ENCODE measurements at places on chromosomes 5 and 9. TPM values are rescaled to one million over a fixed set of nuclear protein-coding genes. Genes with fewer than 3 reads are reported as not detected.

GRCh38 chr9:98765256-98765655 is 31.1 kb downstream of the ANKS6 start:
- DNase-seq: no peak

TPPP gene
- total RNA-seq: 4.1 TPM

GRCh38 chr5:169695919-169696490 is 58.9 kb downstream of the DOCK2 start:
- DNase-seq: no peak

GRCh38 chr5:125175348-125176004 is 429.0 kb upstream of the ZNF608 start:
- DNase-seq: no peak

- DNase-seq: no peak
These were observed 127.7 kb upstream of the PIK3R1 start for GRCh38 chr5:68087866-68088265.

CDH10 gene
- not detected for total RNA-seq

C9orf50 gene
- total RNA-seq: not detected

GRCh38 chr5:67880876-67881275 is 334.7 kb upstream of the PIK3R1 start:
- DNase-seq: no peak

- DNase-seq: no peak
These were observed 226.0 kb upstream of the ATP10B start for GRCh38 chr5:161077936-161078545.

DNA sequence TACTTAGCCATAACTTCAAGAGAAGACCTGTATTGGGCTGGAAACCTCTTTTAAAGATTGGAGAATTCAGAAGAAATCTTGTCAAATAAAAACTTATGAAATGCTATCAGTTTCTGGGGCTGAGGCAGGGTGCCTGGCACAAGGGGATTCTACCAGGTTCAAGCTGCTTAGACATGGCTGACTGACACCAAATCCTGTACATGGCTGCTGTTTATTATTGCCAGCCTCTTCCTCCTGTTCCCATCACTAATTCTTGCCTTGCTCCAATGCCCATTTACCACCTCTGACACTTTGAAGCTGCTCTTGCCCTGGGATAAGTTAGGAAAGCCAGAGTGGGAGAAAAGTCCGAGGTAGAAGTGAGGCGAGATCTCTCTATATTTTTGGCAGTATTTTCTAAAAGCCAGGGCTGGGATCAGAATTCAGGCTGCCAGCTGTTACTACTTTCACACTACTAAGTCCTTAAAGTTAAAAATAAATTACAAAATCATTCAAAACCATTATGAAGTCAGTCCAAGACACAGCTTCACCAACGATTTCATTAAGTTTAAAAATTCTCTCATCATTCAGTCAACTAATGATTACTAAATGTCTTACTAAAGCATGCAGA is 66.3 kb upstream of the TNFAIP8 start:
- DNase-seq: no peak

AQP7 gene
- 30.7 TPM for total RNA-seq

- DNase-seq: no peak
These were observed 61.1 kb downstream of the DPYSL3 start for GRCh38 chr5:147448766-147449165.

TMEM252 gene
- not detected for total RNA-seq

DNA sequence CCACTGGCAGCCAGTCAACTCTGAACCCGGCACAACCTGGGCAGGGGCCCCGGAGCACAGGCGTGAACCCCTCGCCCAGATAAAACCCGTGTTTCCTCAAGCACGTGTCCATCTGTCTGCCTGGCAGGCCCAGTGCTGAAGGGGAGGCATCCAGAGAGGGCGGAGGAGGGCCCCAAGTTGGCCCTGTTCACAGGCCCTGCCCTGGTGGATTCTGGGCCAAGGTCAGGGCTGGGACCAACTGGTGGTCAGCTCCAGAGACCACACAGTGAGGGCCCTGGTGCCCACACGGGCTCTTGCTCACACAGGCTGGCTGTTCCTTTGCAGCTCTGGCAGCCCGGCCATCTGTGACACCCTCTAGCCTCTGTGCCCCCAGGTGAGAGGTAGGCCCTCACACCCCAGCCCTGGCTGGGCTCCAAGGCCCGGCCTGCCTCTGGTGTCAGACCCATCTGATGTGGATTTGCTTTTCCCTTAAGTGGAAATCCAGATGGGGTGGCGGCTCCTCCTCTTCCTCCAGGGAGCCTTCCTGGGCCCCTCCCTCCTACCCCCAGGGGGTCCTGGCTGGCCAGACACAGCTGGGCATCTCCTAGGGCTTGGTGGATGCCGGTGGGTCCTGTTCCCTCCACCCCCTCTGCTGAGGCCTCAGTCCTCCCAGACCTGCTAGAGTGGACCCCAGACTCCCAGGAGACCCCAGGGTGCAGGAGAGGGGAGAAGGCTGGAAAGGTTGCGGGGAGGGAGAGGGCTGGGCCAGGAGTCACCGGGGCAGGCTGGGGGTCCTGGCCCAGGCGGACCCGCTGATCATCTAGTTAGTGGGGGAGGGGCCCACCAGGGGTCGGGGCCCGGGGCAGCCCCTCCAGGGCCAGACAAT is 525 bp upstream of the STPG3 start:
- DNase-seq: no peak

DNA sequence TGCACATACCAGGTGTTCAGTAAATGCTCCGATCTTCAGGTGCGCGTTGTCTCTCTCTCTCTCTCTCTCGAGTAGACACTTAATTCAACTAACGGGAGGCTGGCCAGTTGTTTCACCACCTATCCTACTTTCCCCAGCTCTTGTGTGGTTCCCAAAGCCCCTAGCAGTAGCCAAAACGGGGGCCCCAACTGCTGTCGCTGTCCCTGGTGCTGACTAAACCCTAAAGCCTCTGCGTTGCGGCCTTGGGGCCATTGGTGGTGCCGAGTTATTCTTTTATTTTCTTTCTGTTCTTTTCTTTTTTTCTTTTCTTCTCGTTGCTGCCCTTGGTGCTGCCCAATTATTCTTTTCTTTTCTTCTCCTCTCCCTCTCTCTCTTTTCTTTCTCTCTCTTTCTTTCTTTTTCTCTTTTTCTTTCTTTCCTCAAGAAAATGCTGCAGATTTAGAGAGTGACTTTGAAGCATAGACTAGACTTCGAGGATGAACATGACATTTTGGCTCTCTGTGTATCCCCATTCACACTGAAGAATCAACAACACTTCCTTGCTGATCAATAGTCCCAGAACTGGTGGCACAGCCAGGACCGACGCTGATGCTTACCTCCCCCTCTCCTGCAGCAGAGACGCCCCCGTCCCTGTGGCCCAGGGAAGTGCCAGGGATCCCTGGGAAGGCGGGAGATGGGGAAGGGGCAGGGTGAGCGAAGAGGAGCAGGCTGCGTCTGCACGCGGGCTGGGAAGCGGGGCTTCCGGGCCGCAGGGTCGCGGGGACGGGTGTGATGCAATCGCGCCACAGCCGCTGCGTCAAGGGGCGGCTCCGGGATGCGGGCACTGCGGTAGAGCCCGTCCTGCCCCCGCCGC is at the start of gene FBLL1:
FBLL1 (plus strand) TSS at position 785 of the 853 bp plus-strand sequence. CDS start 200 bp downstream, outside the sequence.
- no peak for DNase-seq

DNA sequence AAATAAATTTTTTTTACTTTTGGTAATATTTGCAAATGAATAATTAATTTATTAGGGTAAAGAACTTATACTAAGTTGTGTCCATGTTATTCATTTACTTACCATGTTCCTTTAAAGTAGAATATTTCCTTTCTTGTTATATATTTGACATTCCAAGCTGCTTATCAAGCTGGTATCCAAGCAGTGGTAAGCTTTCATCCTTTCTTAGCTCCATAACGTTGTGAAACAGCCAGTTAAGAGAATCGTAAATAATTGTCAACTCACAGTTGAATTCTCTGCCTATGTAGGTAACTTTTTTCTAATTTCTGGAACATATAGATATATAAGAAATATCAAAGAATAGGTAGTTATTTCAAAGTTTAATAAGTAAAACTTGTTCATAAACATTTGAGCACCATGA is 36.4 kb downstream of the SLC30A5 start:
- no peak for DNase-seq

NRG2 gene
- 0.81 TPM for total RNA-seq

GRCh38 chr9:37301042-37301853 is 121.2 kb upstream of the GRHPR start:
- no peak for DNase-seq

MVB12B gene
- total RNA-seq: 8.8 TPM

DNA sequence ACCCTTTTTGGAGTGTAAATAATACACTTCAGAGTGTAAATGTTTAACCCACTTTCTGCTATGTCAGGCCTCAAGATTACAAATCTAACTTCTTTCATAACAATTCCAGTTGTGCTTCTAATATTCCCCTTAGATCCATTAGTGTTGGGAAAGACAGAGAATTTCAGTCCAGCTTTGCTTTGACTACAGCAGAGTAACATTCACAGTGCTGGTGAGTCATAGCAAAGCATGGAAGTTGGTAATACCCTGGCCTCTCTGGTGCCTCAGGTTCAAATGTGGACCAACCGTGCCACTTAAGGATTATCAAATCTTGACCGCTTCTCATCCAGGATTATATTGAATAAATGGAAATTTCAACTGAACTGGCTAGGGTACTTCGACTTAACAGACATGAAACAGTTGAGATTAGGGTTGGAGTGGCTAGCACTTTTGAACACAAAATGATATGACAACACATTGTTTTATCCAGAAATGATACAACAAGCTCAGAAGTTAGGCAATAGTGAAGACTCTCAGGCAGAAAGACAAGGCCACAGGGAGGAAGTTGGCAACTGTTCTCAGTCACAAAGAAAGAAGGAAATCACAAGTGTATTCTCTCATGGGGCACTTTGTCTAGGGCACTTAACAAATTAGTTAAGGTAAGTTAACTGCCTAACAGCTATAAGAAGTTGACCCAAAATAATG is 24.4 kb upstream of the RASA1 start:
- DNase-seq: no peak

GRCh38 chr5:6565492-6565891 is 67.4 kb downstream of the NSUN2 start:
- DNase-seq: no peak

DNA sequence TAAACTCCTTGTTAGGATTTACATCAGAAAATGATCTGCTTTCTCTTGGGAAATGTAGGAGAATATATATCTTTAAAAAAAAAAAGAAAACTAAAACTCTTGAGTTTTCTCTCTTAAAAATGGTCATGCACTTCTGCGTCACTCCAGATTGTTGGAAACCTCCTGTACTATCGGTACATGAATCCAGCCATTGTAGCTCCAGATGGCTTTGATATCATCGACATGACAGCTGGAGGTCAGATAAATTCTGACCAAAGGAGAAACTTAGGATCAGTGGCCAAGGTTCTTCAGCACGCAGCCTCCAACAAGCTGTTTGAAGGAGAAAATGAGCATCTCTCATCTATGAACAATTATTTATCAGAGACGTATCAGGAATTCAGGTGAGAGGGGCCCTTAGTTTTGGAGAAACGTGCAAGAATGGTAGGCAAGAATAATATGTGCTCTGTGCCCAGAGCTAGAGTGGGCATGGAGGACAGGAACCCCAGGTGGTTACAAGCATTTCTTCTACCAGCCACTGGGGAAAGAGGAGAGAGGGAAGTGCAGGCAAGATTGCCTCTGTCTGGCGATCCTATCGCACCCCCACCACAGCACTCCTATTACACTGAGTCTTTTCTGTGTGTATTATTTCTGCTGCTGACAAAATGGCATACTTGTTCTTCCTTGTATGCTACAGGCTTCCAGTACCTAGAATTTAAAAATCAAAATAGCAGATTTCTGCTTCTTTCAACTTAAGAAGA is 41.4 kb upstream of the F2R start:
- DNase-seq: no peak

- no peak for DNase-seq
These were observed 612 bp upstream of the ATG10 start for GRCh38 chr5:81971111-81971711.

DNA sequence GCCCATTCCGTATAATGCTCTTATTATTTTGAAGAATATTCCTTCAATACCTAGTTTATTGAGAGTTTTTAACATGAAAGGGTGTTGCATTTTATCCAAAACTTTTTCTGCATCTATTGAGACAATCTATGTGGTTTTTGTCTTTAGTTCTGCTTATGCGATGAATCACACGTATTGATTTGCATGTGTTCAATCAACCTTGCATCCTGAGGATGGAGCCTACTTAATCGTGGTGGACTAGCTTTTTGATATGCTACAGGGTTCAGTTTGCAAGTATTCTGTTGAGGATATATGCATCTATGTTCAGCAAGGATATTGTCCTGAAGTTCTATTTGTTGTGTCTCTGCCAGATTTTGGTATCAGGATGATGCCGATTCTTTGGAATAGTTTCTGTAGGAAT is 1070.3 kb upstream of the CDH18 start:
- DNase-seq: no peak

DNA sequence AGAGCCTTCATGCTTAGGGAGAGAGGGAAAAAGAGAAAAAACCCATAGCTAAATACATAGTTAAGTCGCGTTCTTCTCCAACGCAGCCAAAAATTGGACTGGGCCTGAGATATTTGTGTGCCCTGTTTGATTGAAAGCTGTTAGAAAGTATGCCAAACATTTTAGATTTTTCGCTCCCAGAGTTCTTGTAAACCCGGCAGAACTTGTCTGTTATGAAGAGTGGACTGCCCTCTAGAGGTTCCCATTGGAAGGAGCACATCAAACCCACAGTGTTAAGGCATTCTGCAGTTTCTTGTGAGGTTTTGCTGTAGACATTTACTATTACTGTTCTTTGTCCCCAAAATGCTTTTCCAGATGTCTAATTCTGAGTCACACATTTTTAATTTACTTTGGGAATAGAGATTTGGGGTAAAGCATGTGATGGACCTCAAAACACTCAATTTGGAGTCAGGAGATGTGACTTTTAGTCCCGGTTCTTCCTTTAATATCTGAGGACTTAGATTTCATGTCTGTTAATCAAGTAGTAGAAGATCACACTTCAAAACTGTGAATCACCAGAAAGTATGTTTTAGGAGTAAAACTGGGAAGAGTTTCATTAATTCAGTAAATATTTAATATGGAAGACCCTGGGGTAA is 96.6 kb downstream of the PCSK1 start:
- peak; percentile 78 for DNase-seq

LCN9 gene
- total RNA-seq: not detected

GRCh38 chr5:67393211-67393610 is 196.6 kb upstream of the CD180 start:
- DNase-seq: no peak

- DNase-seq: no peak
These were observed 124.3 kb downstream of the UGCG start for GRCh38 chr9:112020680-112021596.
